ENCODE measurements at places on chromosomes 13 and 19.

- DNase-seq: no peak
Observed at GRCh38 chr13:51370811-51371210, 31.3 kb downstream of the SERPINE3 start.

DNA sequence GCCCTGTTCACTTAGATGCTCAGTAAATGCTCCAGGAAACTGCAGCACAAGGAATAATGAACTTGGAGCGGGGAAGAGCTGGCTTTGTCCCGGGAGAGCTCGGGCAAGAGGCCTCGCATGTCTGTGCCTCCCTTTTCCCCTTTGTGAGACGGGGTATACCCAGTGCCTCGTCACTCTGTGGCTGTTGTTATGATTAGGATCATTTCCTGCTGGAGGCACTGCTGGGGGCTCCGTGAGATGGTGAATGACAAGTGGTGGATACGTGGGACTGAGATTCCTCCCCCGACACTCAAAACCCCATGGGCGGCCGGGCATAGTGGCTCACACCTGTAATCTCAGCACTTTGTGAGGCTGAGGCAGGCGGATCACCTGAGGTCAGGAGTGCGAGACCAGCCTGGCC lies 1.1 kb upstream of the PLVAP start:
- DNase-seq: no peak

DNA sequence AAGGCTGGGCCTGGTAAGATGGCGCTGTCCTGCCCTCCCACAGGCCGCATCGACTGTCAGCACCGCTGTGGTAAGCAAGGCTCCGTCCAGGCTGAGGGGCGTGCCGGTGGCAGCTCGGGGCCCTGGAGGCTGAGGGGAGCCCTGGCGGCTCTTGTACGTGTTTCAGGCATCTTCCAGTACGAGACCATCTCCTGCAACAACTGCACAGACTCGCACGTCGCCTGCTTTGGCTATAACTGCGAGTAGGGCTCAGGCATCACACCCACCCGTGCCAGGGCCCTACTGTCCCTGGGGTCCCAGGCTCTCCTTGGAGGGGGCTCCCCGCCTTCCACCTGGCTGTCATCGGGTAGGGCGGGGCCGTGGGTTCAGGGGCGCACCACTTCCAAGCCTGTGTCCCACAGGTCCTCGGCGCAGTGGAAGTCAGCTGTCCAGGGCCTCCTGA lies 1.2 kb downstream of the IZUMO4 start:
- no peak for DNase-seq

DNA sequence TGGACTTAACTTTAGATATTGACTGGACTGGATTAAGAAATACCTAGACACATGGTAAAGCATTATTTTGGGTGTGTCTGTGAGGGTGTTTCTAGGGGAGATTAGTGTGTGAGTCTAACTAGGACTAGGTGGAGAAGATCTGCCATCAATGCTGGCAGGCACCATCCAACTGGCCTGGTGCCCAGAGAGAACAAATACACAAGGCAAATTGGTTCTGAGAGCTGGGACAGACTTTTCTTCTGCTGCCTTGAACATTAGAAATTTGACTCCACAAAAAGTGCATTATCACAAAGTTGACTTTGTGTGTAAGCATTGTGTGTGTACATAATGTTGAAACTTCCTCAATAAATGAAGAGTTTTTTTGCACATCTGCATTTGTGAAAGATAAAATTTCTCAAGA lies 522.1 kb downstream of the SUCLA2 start:
- no peak for DNase-seq

DNA sequence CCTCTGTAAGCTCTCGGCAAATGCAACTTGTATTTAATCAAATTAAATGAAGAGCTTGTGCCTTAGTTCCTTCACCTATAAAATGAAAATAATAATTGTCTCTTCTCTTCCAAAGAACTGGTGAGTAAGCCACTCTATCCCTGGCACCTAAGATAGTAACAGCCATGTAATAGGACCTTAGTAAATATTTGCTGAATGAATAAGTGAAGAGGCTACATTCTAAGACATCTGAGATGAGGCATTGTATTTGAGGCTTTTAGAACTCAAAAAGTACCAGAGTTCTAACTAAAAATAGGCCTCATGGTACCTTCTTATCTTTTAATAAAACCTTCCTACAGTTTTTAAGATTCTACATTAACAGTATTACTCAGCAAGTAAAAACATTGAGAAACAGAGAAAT lies 17.3 kb upstream of the DCLK1 start:
- DNase-seq: no peak

- DNase-seq: no peak
Observed at GRCh38 chr19:9165261-9165660, 13.5 kb upstream of the OR7D2 start.

GRCh38 chr19:44111910-44112463 lies 1.2 kb upstream of the ZNF225 start:
- DNase-seq: no peak
